ENCODE measurements at places on chromosomes 7 and 10.
A peak's percentile ranks its signal among the peaks of the same experiment; 100 is the strongest.

DNA sequence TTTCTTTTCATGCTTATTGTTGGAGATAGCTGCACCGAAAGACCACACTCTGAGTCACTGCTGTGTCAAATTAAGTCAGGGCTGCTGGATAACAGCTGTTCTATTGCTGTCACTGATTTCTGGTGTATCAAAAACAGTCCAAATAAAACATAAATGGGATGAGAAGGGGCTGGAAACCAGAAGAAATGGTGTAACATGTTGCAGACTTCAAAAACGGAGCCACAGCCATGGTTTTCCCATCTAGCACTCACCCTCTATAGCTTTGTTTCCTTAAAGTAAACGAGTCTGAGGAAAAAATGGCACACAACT lies 103.3 kb upstream of the DIP2C start:
- no peak for DNase-seq

DNA sequence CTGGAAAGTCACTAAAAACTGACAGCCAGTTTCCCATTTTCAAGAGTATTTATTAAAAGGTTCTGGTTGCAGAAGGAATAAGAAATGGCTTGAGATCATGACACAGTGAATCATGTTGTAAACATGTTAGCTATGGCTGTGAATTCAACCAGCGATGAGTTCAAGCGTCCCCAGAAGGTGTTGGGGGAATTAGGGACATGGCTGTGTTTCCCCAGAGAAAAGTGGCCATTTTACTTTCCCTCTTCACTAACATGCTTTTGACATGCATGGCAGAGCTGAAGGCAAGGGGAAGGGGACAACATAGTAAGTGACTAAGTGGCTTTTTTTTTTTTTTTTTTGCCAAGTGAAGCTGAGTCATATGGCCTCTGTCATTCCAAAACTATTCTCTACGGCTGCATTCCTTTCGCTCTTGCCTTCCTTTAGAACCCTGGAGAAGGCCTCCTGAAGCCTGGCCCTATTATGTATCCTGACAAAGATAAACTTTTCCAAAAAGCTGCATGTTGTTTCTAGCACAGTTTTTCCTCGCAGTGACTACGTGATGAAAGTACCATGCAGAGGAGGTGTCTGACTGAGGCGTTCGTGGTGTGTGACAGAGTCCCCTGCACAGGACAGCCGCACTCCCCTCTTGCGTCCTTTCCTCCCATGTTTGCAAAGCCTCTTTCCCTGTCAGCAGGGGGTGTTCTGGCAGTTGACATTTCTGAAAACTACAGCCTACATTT lies 46.9 kb downstream of the EGFR start:
- no peak for DNase-seq

- DNase-seq = no peak
Observed at GRCh38 chr10:11685787-11686218, 56.4 kb upstream of the ECHDC3 start.

GRCh38 chr7:114937446-114937845 lies 15.6 kb downstream of the MDFIC start:
- DNase-seq = no peak

- DNase-seq = no peak
Observed at GRCh38 chr10:117470733-117471132, 71.8 kb upstream of the EMX2 start.

- no peak for DNase-seq
Observed at GRCh38 chr7:159128767-159129166, 15.9 kb downstream of the VIPR2 start.

- no peak for DNase-seq
Observed at GRCh38 chr7:919924-920341, 34.5 kb downstream of the ADAP1 start.

GRCh38 chr10:89001024-89001728 lies 10.6 kb downstream of the FAS start:
- DNase-seq = no peak

- DNase-seq = no peak
Observed at GRCh38 chr10:83930-84530, 34.9 kb upstream of the TUBB8 start.

DNA sequence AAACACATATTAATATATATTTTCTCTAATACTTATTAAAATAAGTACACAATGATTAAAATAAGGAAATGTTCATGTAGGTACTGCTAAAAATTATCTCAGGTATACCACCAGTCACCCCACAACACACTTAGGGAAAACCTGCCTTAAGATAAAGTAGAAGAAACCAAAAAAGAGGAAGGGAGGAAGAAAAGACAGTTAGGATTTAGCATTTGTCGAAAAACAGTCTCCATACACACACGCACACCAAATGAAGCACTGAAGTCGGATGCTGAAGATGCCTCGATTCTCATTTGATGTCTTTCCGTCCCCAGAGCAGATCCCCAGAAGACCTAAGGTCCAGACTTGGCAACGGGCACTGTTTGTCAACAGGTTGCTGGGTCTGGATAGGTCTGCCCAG lies 30.0 kb upstream of the ARID5B start:
- DNase-seq = no peak

- DNase-seq = no peak
Observed at GRCh38 chr7:28748933-28749584, 209.1 kb downstream of the TRIL start.

GRCh38 chr10:101816376-101816775 lies 1.9 kb downstream of the OGA start:
- no peak for DNase-seq

GRCh38 chr7:29285444-29285793 lies 90.8 kb downstream of the CHN2 start:
- DNase-seq = no peak

DNA sequence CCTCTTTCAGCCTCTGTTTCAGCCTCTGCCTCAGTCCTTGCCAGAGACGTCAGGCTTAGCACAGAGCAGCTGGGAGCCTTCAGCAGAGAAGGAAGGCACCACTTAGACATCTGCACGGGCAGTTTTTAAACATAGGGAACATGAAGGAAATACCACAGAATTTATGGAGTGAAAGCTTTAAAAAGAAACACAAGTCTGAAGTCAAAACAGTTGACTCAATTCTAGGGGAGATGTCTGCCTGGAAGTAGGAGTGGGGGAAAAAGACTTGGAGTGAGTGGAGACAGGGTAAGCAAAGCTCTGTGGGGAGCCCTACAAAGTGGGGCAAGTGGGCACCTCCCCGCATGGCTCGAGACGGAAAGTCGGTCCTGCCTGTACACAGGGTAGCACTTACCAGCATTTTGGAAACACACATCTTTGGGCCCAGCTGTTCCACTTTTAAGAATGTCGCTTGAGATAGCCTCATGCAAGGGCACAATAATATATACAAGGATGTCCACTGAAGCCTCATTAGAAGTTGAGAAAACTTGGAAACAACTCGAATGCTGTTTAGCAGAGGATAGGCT lies 5.0 kb upstream of the TBXAS1 start:
- DNase-seq = no peak

DNA sequence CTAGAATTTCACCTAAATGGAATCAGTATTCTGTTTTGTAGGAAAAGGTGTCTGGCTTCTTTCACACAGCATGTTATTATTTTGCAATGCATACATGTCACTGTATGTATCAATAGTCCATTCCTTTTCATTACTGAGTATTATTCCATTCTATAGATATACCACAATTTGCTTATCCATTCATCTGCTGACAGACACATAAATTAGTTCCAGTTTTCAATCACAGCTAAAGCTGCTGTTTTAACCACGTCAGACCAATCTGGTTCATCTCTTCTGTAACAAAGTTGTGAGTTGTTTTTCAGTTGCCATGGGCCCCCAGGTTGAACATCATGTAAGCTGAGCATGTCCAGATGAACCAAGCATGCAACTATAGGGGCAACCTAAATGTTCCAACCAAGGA lies 282.1 kb upstream of the MKLN1 start:
- no peak for DNase-seq

GRCh38 chr10:75593692-75594556 lies 162.5 kb downstream of the LRMDA start:
- DNase-seq = no peak

DNA sequence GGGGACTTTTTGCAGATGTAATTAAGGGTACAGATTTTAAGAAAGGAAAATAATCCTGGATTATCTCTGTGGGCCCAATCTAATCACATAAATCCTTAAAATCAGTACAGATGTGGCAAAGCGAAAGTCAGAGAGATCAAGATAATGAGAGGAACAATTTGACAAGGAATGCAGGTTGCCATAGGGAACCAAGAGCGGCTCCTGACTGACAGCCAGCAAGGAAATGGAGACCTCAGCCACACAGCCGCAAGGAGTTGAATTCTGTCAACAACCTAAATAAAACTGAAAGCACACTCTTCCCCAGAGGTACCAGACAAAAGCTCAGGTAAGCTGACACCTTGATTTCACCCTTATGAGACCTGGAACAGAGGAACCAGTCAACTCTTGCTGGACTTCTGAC lies 3.4 kb upstream of the PNPLA8 start:
- DNase-seq = no peak

- DNase-seq = no peak
Observed at GRCh38 chr7:105764506-105764905, 111.9 kb downstream of the ATXN7L1 start.

- no peak for DNase-seq
Observed at GRCh38 chr7:140242057-140243031, 65.6 kb upstream of the KDM7A start.

GRCh38 chr7:37074370-37074769 lies 350.1 kb upstream of the AOAH start:
- DNase-seq = peak; percentile 14

- DNase-seq = no peak
Observed at GRCh38 chr7:133349101-133349500, 96.2 kb downstream of the EXOC4 start.

DNA sequence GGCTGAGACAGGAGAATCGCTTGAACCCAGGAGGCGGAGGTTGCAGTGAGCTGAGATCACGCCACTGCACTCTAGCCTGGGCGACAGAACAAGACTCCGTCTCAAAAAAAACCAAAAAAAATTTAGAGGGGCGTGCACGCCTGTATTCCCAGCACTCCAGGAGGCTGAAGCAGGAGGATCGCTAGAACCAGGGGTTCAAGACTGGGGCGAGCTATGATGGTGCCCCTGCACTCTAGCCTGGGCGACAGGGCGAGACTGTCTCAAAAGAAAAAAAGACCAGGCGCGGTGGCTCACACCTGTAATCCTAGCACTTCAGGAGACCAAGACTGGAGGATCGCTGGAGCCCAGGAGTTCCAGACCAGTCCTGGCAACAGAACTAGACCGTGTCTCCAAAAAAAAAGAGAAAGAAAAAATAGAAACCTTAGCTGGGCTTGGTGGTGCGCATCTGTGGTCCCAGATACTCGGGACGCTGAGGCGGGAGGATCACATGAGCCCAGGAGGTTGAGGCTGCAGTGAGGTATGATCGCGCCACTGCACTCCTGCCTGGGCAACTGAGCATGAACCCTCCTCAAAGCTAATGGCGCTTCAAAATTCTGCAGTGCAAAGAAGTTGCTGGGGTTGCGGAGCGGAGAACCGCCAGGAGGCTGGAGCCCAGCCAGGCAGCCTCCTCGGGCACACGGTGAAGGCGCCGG lies 382 bp upstream of the MBLAC1 start:
- DNase-seq = no peak

- DNase-seq = no peak
Observed at GRCh38 chr10:13834581-13835286, 248.0 kb downstream of the PRPF18 start.
